NCI-H1417 treated with DMSO at 0.1 percent for 48 hours (cell line): ENCODE measurements at places on chromosomes 3 and 15.

- DNase-seq = peak; percentile 14
Observed at GRCh38 chr3:129936757-129937156, 37.8 kb upstream of the TRH start.

DNA sequence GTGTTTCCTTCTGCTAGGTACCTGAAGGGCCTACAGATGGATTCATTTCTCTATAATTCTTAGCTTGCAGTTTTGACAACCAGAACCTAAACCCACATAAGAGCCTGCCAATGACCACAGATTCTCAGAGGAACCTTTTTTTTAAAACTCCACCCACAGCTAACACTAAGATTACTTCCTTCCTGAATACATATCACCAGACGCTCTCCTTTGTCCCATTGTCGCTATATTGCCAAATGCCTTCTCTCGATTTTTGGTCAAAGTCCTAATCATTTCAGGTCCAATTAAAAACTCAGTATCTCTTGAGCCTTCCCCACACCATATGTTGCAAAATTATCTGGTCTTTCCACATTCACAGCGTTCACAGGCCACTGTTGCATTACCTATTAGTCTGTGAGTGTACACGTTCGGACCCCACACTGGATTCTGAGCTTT is 12.4 kb downstream of the ZNF710 start:
- DNase-seq = no peak

GRCh38 chr3:114809668-114810413 is 337.2 kb downstream of the ZBTB20 start:
- DNase-seq = no peak

DNA sequence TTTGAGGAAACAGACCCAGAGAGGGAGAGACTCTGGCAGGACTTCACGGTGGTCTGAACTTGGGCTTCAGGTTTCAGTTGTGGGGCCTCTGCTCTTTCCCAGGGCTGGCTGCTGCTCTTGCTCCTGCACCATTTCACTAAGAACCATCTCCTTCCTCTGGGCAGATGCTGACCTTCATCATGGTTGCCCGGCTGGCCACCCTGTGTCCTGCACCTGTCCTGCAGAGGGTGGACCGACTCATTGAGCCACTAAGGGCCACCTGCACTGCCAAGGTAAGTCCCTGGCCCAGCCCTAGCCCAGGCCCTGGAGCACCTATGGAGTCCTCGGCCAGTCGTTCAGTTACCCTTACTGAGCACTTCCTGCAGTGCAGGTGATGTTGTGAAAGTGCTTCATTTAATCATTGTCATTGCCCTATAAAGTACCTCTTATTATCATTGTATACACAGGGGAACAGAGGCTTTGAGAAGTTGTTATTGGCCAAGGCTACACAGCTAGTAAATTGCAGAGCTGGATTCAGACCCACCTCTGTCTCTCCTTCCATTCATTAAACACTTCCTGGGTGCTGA is 10.0 kb downstream of the RPL32 start:
- DNase-seq = no peak

DNA sequence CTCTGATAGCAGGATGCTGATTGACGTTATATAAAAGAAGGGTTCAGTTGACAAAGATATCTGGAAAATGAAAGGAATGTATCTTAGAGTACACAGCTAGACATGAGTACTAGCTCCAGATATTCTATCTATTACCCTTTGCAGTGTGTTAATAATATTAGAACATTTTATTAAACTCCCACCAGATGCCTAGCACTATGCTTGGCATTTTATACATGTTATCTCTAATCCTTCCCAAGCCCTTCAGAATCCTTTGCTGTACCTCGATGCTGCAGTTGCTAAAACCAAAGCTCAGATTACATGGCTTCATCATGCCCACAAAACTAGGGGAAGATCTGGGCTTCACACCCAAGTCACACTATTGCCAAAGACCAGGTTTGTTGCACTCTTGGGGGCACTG is 350.1 kb upstream of the AZI2 start:
- no peak for DNase-seq

DNA sequence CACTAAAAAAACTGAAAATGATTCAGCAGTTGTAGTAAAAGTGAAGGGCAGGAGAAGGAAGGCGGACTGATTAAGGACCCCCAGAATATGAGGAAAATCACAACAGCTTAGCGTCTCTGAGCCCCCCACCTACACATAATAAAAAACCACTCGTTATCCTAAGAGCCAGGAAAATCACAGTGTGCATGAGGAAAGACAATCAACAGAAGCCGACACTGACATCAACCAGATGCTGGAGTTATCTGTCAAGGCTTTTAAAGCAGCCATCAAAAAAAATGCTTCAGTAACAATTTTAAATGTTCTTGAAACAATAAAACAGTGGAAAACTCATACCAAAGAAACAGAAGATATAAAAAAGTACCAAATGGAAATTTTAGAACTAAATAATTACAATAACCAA is 9.7 kb upstream of the CXCR6 start:
- DNase-seq = no peak

DNA sequence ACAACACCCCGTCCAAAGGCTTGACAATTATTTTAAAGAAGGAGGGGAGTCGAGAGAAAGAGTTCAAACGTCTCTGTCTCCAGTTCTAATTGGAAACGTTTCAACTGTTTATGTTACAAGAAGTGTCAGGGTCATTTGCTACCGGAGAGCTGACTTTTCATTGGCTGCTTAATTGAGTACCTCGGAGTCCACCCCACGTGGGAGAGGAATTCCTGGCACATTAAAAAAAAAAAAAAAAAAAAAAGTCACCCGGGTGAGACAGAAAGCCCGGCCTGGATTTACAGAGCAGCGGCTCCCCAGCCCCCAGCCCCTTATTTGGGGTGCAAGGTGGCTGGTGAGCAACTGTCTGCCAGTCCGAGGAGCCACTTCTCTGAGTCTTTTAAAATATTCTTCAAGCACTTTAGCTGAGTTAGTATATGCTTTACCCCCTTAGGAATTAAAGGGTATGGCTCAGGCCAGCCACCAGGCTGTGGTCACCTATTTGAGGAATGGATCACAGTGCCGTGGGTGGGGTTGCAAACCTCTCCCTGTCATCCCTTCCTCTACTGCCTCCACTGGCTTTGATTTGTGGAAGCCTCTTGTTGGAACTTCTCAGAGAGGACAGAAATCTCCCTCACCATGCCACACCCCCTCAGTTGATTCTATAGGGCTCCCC is 3.9 kb upstream of the TLE3 start:
- DNase-seq = peak; percentile 84

DNA sequence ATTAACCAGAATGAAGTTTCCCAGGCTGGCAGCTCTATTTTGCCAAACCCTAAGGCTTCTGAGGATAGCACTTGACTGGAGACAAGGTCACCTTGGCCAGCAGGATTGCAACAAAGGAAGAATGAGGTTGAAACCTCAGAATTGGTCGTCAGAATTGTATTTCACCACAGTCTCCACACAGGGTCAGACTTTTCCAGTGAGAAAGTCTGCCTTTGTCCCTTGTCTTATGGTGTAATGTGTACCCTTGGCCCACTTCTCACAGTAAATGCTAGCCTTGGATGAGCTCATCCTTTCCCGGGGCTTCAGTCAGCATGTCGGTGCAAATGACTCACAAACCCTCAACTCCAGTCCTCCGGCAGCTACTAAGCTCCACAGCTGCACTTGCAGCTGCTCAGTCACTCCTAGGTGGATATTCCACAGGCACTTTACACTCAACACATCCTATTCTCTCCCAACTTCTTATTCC is 19.7 kb downstream of the SSR3 start:
- no peak for DNase-seq

- no peak for DNase-seq
Observed at GRCh38 chr3:33032938-33033337, 64.0 kb downstream of the GLB1 start.

GRCh38 chr3:150540991-150541390 is 5.3 kb downstream of the SERP1 start:
- DNase-seq = no peak

GRCh38 chr15:31150732-31151231 is 49.3 kb upstream of the TRPM1 start:
- no peak for DNase-seq

DNA sequence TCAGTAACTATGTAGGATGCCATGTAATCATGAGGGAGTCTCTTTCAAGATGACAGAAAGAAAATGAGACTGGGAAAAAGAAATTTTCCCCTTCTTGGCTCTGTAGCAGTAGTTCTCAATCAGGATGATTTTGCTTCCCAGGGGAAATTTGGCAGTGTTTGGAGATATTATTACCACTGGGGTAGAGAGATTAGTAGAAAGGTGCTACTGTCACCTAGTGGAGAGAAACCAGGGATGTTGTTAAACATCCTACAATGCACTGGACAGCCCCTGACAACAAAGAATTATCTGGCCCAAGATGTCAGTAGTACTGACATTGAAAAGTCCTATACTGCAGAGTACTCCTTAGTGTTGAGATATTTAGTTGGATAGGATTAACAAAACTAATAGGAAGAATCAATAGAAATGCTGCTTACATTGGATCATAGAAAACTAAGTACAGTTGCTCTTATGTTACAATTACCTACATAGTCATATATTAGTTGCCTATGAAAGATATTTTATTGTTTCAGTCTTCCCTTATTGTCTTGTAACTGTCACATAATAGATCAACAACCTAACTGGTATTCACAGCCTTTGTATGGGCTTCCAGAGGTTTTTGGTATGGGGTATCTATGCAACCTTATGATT is 433.3 kb downstream of the RAP2B start:
- DNase-seq = peak; percentile 27

- no peak for DNase-seq
Observed at GRCh38 chr3:194865615-194866014, 179.9 kb downstream of the FAM43A start.

GRCh38 chr15:69082021-69082502 is 67.6 kb downstream of the NOX5 start:
- DNase-seq = no peak

DNA sequence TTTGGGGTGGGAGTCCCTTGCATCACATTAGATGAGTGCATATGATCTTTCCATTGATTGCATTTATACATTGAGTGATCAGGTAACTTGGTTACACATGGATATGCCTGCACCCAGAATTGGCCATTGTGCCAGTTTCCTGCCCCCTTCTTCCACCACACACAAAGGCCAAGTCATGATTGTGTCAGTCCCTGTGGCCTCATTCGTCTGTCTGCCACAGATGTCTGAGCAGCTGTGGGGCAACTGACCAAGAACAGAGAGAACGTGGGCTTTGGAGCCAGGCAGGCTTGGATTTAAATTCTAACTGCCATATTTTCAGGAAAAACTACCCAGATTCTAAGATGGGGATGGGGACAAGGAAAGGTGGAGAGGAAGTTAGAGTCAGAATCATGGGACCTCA is 27.0 kb downstream of the CCNL1 start:
- no peak for DNase-seq

- DNase-seq = no peak
Observed at GRCh38 chr15:41474941-41475340, 18.7 kb upstream of the ITPKA start.

GRCh38 chr15:70153921-70154717 is 56.4 kb upstream of the TLE3 start:
- no peak for DNase-seq

GRCh38 chr3:58840949-58841348 is 174.4 kb upstream of the FAM3D start:
- no peak for DNase-seq

DNA sequence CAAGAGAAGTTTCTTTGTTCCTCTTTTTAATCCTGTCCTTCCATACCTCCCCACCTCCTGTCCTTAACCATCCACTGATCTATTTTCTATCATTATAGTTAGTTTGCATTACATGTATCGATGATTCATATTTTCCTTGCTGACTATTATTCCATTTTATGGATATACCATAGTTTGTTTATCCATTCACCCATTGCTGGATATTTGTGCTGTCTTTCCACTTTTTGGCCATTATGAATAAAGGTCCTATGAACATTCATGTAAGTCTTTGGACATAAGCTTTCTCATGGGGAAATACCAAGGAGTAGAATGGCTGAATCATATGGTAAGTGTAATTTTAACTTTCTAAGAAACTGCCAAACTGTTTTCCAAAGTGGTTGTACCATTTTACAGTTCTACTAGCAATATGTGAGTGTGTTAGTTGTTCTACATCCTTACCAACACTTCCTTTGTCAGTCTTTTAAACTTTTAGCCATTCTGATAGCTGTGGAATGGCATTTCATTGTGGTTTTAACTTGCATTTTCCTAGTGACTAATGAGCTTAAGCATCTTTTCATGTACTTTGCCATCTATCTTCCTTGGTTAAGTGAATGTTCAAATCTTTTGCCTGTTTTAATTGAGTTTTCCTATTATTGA is 11.7 kb downstream of the ATP6V1A start:
- no peak for DNase-seq

DNA sequence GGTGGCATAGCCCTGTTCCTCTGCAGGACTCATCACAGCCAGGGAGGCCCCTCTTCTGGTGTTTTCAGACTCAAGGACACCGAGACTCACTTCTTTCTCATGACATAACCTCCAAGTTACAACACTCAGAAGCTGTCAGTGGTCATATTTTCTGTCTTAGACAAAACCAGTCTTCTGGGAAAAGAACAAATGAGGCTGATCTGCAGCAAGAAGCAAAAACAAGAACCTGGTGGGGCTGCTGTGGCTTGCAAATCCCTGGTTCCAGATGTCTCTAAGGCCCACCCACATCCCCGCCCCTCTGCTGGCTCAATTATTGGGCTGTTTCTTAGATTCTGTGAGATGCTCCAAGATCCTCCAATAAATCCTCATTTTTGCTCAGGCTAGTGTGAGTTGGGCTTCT is 16.6 kb upstream of the LOXL1 start:
- no peak for DNase-seq

- no peak for DNase-seq
Observed at GRCh38 chr3:155958676-155959075, 88.2 kb downstream of the GMPS start.

DNA sequence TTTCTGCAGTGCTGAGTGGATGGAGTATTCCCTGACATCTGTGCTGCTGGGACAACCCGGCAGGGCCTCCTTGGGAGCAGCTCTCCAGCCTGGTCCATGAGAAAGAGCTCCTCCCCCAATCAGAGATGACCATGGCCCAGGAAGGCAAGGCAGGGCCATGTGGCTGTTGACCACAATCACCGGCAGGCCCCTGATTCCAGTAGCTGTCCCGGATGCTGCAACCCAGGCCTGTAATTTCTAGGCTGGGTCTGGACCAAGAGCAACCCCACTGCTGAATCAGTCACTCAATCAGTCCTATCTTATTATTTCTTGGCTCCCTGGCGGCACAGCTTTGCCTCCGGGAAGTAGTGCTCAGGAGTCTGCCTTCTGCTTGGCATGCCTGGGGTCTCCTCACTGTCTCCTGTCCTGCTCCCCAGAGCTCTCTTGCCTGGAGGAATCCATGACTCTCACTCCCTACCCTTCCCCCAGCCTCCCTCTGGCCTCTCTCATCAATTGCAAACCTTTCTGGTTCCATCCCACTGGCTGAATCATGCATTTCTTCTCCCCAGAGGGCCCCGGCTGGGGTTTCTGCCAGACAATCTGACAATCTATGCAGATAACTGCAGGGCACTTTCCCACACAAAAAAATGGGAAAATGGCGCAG is 32.6 kb upstream of the ITGA11 start:
- DNase-seq = no peak

GRCh38 chr15:84840741-84841429 is 23.7 kb downstream of the ALPK3 start:
- DNase-seq = no peak

- DNase-seq = no peak
Observed at GRCh38 chr3:11671648-11672100, 28.0 kb upstream of the VGLL4 start.

GRCh38 chr15:67150023-67150860 is 84.8 kb downstream of the SMAD3 start:
- no peak for DNase-seq
